ENCODE measurements at places on chromosomes 3 and 15.

DNA sequence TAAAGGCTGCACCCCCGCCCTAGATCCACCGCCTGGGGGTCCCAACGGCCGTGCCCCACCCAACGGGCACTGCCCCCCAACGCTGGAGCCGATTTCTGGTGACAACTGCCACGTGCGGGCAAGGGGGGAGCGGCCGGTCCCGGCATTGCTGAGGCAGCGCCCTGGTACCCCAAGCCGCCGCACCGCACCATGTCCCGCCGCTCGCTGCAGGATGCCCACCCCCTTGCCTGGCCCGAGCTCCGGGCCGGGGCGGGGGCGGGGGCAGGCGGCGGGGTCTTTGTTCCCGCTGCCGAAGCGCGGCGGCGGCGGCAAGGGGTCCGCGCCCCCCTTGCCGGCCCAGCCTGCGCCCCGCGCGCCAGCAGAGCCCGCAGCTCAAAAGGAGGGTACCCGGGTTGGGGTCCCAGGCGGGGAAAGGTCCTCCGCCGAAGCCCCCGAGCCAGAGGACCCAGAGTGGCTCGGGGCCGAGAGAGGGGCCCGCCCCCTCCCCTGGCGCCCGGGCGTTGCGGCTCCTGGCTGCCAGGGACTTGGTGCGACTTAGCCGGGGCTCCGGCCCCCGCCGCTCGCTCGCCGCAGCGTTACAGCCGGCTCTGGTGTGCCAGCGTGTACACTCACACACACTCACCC is 678 bp downstream of the SEMA7A start:
- DNase-seq: no peak

GRCh38 chr3:168040607-168041208 is 55.0 kb downstream of the GOLIM4 start:
- DNase-seq: no peak

DNA sequence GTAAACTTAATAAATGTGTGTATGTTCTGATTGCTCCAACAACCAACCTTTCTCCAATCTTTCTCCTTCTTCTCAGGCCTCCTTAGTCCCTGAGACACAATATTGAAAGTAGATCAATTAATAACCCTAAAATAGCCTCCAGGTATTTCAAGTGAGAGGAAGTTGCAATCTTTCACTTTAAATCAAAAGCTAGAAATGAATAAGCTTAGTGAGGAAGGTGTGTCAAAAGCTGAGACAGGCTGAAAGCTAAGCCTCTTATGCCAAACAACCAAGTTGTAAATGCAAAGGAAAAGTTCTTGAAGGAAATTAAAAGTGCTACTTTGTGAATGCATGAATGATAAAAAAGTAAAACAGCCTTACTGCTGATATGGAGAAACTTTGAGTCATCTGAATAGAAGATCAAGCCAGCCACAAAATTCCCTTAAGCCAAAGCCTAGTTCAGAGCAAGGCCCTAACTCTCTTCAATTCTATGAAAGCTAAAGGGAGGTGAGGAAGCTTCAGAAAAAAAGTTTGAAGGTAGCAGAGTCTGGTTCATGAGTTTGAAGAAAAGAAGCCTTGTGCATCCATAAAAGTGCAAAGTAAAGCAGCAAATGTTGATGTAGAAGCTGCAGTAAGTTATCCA is 38.6 kb downstream of the CCDC80 start:
- no peak for DNase-seq

DNA sequence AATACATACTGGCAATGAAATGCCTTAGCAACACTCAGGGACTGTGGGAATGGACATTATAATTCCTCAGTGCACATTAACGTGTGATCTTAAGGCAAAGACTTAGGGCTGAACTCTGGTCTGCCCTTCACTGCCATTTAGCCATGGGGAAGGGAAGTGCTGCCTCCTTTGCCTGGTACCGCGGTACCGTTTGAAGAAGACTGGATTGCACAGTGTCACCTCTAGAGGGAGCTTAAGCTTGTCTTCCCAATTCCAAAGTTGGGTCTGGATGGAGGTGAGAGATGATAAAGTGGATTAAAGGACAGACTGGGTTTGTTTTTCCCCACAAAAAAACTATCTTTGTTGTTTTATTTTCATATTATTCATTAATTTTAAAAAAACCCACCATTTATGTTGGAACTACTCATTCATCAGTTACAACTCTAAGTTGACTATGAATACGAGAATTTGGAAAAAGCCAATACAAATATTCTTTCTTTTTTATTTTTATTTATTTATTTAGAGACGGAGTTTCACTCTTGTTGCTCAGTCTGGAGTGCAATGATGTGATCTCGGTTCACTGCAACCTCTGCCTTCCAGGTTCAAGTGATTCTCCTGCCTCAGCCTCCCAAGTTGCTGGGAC is 60.0 kb upstream of the SYN2 start:
- no peak for DNase-seq

- no peak for DNase-seq
Measured at GRCh38 chr3:111809186-111809585, 49.9 kb upstream of the PHLDB2 start.

DNA sequence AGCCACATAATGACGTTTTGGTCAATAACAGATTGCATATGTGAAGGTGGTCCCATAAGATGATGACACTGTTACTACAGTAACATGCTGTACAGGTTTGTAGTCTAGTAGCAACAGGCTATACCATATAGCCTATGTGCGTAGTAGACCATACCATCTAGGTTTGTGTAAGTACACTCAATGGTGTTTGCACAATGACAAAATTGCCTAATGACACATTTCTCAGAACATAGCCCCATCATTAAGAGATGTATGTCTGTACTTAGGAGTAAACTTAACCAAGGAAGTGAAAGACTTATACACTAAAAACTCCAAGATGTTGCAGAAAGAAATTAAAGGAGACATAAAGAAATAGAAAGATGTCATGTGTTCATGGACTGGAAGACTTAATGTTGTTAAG is 66.2 kb downstream of the RPLP1 start:
- DNase-seq: no peak

DNA sequence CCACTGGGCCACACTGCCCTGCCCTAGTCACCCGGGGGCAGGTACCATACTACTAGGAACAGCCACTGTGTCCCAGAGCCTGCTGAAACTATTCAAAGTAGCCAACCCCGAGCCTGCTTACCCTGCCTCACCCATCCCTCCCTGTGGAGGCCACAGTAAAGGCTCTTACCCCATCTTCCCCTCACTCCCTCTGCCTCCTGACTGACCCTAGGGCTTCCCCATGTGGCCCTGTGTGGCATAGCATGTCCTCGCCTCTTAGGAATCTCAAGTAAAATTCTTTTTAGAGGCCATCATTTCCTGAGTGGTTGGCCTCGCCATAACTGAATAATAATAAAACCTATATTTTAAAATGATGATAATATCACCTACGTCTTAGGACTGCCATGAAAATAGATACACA is 112.2 kb upstream of the SLC6A11 start:
- DNase-seq: no peak

GRCh38 chr15:48855501-48856440 is 22.2 kb upstream of the EID1 start:
- DNase-seq: no peak

DNA sequence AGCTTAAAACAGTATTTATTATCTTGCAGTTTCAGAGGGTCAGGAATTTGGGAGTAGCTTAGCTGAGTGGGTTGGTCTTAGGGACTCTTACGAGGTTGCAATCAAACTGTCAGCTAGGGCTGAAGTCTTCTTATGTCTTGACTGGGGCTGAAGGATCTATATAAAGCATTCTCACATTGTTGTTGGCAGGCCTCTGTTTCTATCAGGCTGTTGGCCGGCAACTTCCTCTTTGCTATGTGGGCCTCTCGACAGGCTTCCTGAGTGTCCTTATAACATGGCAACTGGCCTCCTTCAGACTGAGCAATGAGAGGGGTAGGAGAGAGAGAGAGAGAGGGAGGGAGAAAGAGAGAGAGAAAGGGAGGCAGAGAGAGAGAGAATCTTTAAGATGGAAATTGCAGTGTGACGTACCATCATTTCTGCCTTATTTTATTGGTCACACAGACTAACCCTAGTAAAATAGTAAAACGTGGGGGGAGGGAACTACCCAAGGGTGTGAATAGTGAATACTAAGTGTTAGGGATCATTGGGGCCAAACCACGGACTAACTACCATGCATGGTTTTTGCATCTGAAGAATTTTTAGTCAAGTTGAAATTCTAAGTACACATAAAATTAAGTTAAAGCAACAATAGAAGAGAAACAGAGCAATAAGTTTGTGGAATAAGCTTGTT is 16.1 kb downstream of the FGF7 start:
- no peak for DNase-seq

DNA sequence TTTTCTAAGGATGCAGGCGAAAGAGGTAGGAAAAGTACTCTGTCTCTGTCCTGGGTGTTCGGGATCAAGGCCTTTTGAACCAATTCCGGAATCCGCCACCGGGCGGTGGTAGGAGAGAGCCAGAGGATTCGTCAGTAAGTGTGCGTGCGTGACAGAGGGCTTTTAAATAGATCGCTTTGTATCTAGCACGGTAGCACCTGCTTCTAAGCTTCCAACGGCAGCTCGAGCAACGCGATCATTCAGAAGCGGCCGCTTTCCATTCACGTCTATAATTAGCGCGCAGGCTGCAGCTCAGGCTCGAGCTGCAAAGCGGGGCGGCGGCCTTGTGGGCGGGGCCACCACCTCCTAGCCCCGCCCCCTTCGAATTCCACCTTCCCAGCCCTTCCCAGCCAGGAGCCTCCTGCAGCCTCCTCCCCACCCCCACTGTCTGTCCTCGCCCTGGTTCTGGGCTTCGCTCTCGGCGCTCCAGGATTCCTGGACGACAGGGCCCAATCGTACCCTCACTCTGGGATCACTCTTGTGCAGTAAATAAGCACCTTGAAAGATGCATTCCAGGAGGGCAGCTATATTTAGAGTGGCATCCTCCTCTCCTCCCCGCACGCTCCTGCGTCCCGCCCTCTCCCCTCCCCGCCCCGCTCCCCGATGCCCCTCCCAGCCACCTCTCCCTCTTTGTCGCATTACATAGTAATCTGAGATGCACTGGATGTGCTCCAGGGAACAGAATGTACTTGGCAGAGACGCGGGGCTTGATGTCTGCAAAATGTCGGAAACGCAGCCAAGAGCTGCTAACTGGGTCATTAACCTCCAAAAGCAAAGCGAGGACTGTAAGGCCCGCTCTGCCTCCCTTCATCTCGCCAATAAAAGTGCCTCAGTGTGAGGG is 224.1 kb upstream of the TPRG1 start:
- DNase-seq: no peak

DNA sequence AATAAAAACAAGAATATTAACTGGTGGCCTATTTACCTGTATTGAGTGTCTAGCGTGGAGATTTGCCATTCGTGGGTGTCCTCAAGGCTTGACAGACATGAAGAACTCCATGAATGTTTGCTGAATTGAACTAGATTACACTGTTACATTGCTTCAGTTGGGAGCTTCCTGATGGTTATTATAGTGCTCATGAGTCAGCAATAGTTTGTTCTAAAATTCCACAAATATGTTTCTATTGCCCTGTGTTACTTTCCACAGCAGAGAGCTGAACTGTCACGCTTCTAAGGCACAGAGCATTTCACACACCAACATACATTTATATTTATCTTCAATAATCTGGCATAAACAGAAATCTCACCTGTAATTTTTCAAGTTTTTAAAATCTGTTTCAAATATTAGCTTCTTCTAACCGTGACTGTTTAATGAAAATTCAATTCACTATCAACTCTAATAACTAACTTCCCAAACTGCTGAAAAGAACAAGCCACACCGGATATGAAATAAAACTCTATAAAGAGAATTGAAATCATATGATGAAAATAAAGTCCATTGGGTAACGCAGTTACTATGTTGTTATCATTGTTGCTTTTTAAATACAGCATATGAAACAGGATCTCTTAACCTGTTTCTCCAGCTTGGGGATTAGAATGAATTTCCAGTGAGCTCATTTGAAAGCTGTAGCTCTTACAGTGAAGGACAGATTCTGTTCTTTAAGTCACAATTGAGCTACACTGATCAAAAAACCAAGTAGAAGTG is 61.2 kb upstream of the MCF2L2 start:
- DNase-seq: no peak

DNA sequence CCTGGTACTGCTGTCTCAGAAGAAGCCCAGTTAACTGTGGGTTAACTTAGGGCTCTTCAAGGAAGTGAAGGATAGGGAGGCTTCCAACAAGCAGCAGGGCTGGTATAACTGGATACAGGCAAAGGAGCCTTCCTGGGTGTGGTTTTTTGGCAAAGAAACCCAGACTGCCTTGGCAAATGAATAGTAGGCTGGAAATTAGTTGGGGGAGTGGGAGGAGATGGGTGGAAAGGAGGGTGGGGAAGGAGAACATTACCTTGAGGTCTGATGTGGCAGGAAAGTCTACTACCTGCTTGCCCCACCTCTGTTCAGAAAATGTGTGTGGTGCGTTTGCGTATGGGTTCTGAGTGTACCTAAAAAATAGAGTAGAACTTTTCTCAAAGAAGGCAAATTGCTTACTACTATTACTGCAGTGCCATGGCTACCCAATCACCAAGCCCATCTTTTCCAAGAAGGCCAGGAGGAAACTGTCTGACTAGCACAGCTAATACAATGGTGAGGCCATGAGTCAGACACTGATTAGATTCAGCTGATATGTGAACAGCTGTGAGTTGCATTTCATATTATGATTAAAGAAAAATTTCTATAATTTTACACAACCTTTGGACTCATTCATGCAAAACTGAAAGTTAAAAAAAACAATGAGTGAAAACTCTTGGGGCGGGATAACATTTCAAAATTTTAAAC is 55.2 kb downstream of the SPTSSB start:
- no peak for DNase-seq

- DNase-seq: no peak
Measured at GRCh38 chr3:155880286-155880685, 9.8 kb downstream of the GMPS start.

DNA sequence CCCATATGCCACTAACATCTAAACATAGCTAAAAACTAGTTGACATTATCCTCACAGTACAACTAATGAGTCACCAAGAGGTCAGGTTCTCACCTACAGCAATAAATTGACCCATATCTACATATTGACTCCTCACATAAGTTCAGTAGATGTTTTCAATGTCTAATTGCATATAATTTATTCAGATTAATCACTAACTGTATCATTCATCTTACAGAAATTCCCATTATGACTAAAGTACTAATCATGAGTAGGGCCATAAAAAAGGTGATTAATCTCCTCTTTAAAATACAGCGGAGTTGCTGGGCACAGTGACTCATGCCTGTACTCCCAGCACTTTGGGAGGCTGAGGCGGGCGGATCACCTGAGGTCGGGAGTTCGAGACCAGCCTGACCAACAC is 82.4 kb upstream of the ST3GAL6 start:
- DNase-seq: no peak

GRCh38 chr3:113271189-113271588 is 59.8 kb downstream of the BOC start:
- no peak for DNase-seq

DNA sequence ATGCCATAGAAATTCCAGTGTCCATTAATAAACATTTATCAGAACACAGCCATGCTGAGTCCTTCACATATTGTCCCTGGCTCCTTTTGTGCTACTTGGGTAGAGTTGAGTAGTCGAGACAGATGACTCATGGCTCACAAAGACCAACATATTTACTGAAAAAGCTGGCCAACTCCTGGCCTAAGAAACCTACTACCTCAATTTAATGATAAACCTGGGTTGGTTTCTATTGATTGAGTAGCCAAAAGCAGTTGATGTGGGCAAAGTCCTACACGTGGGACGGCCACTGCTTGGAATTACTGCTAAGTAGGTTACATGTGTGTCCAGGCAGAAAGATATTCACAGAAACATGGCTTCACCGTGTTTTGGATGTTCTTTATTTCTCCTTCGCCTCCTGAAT is 402.2 kb downstream of the NR2F2 start:
- no peak for DNase-seq

Measured in stimulated activated CD8-positive, alpha-beta memory T cell treated with anti-CD3 and anti-CD28 coated beads, Interleukin-2, amount 100 ng/mL, for 1 hour (primary cell).